B cell (primary cell): ENCODE measurements at places on chromosomes 2 and 18.
A peak's percentile ranks its signal among the peaks of the same experiment; 100 is the strongest.

DNA sequence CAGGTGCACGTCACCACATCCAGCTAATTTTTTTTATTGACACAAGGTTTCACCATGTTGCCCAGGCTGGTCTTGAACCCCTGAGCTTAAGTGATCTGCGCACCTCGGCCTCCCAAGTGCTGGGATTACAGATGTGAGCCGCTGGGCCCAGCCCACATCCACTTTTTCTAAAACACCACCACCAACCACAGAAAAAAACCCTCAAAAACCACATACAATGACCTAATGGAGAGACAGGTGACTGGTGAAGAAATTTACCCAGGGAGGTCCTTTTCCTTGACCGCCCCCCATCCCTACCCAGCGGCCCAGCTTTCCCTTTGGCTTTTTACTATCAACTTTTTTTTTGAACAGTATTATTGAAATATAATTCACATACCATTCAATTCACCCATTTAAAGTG lies 47.9 kb downstream of the CACNB4 start:
- no peak for DNase-seq

- peak; percentile 72 for DNase-seq
Measured at GRCh38 chr2:196170606-196171247, 651 bp downstream of the STK17B start.

DNA sequence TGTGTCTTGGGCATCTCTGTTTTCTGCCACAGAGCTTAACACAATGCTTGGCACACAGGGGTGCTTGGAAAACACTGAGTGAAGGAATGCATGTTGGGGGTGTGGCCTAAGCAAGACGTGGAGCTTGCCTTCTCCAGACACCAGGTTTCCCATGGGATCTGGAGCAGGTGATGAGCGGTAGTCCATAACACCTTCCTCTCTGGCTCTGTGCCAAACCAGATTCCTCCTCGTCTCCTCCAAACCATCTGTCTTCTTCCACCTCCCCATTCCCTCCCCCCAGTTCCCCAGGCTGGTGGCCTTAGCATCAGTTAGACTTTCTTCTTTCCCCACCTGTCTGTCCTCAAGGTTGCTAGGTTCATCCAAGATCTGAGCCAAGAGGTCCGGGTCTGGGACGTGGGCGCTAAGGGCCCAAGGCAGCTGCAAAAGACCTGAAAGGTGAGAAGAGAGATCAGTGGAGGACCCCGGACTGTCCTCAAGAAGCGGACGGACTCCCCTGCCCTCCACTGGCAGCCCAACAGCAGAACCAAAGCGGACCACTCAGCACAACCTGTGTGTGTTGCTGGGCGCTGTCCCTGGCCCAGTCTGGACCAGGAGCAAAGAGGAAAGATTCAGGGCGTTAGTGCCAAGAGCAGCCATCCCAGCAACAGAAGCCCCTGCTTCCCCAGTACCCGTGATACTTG lies 1.2 kb upstream of the ITM2C start:
- no peak for DNase-seq

DNA sequence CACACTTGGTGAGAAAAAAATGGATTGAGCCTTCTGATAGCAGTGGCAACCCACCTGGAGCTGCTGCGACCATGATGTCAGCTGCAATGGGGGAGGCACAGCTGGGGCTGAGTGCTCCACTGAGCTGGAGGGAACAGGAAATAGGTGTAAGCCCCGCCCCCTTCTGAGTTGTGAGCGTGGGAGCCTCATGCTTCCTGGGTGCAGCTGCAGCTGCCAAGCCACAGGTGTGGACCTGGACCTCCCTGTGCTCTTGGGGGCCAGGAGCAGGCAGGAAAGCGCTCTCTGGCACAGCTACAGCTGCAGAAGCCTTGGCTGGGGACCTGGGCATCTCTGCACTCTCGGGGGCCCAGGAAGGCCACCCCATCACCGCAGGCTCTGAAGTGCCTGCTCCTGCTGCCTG lies 970.6 kb downstream of the DCDC2C start:
- DNase-seq: peak; percentile 13

GRCh38 chr2:216920937-216921456 lies 61.1 kb upstream of the TNP1 start:
- DNase-seq: no peak

DNA sequence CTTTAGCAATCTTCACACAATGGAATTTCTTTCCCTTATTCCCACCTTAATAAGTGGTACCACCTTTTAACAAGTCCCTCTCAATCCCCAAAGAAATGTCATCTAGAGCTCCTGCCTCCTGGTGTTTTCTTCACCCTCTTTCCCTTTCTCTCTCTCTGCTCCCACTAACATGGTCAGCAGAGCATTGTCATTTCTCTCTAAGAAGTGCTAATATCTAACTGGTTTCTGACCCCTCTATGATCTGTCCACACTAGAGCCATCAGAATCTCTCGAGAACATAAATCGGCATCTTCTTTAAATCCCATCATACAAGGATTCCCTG lies 161.2 kb upstream of the DTNA start:
- DNase-seq: no peak

DNA sequence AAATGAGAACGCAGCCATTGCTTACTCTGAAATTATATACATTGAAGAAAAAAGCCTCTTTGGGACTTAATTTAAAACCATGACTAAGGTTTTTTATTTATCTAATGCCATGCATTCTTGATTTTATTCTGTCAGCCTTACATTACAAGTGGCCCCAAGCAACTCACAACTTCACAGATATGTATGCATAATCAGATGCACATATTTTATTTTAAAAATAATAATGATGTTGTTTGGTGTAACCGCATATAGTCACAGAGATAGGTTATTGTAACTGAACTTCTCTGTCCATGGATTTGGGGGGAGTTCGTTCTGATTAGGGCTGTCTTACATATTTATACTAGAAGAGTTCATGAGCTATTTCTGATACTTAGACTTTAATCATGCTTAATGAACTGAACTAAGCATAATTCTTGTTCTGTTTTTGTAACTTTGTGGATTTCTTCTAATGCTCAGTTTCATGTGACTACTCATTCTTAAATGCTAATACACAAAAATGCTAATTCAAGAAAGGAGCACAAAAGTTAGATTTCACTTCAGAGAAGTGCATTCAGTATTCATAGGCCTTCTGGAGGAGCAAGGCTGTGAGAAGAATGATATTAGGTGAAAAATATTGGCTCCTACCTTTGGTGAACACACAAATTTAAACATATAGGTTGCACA lies 26.2 kb downstream of the MEIS1 start:
- DNase-seq: no peak

DNA sequence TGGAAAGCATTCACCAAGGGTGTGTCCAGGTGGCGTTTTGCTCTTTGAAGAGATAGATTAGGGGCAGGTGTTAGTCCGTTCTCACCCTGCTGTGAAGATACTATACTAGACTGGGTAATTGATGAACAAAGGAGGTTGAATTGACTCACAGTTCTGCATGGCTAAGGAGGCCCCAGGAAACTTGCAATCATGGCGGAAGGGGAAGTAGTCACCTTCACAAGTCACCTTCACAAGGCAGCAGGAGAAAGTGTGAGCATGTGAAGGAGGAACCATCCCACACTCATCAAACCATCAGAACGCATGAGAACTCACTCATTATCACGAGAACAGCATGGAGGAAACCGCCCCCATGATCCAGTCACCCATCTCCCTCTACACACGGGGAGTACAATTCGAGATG lies 135.7 kb upstream of the NFATC1 start:
- DNase-seq: no peak

DNA sequence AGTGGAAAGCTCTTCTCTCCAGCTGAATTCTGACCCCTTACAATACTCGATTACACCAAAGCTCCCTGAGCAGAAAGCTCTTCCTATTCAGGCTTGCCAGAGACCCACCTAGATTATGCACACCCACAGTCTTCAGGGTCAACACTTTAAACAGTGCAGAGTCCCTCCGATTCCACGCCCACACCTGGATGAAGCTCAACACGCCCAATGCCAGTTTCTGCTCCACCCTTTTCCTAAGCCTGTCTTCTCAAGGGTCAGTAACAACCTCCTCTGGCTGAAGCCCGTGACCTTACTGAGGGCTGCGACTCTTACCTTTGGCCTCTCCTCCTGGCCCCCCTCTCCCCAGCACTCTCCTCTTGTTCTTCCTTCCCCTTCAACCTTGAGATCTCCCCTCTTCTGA lies 492.0 kb upstream of the SALL3 start:
- no peak for DNase-seq

DNA sequence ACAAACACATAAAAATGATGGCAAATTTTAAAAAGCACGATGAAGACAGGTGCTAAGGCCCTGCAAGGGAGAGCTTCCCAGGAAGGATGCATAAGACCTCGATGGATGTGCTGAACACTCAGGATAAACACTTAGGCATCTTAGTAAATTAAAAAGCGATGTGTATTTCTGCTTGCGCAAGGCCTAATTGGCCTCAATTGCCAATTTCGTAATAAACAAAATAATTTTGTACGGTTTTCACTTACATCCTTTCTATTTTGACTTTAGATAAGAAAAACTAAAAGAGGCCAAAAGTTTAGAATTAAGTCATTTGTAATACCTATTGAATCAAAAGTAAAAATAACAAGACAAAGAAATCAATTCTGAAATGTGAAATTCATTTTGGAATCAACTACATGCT lies 189.1 kb downstream of the TCF4 start:
- DNase-seq: no peak

GRCh38 chr2:126878601-126879000 lies 20.1 kb upstream of the TEX51 start:
- no peak for DNase-seq

- DNase-seq: no peak
Measured at GRCh38 chr2:26018184-26019055, 15.5 kb upstream of the RAB10 start.

DNA sequence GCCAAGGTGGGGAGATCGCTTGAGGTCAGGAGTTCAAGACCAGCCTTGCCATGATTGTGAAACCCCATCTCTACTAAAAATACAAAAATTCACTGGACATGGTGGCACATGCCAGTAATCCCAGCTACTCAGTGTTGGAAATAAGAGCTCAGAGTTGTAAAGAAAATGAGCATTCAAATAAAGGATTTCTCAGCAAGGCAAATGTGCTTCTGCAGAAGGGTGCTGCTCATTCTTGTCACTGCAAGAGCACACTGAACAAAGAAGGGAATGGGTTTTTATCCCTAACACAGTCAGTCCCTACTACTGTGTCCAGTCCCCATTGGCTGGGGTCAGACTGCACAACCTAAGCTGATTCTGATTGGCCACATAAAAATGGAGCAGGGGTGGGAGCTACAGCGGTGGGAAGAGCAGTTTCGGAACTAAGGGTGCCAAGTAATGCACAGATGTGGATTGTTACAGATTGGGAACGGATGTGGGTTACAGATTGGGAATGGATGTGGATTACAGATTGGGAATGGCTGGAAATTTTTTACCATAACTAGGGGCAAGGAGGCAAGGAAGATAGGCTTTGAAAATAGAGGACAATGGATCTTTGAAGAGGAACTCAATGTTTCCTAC lies 31.1 kb upstream of the TRAPPC8 start:
- no peak for DNase-seq

DNA sequence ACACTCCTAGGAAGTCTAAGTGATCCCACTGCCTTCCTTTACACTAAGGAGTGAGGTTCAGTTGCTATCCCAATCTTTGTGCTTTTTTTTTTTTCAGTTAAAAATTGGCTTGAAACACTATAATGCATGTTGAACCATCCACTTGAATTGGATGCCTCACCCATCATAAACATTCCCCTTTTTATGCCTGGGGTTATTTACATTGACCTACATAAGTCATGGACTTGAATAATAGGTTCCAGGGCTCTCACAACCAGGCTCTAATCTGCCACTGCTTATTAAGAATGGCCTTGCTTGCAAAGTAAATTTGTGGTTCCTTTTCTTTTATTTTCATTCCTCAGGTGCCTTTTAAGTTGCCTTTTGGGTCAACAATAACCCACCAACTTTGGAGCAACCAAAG lies 236.1 kb upstream of the MEIS1 start:
- DNase-seq: no peak

- DNase-seq: no peak
Measured at GRCh38 chr18:9237981-9238380, 96.6 kb upstream of the TWSG1 start.

GRCh38 chr2:98506881-98507280 lies 62.2 kb downstream of the INPP4A start:
- DNase-seq: no peak

DNA sequence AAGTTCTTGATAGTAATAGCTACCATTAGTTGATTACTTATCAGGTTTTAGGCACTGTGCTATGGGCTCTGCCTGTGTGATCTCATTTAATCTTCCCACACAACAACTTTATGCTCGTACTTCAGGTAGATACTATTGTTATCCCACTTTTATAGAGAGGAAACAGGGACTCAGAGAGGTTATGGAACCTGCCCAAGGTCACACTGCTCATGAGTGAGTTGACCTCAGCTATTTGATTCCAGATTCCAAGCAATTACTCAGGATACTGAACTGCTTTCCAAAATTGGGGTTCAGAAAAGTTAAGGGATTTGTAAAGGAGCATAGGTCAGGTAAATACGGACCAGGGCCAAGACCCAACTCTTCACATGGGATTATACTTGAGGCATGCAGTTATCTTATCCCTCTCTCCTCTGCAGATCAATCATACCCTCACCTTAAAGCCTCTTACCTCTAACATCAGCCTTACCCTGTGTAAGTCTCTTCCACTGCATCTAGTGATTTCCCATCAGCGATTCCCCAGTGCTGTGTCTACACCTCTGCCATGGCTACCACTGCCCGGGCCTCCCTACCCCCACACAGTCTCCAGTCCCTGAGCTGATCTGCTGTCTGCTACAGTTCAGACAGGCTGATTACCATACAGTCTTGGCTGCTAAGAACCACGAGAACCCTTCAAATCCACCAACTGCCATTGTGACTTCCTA lies 74.4 kb downstream of the ANTXR1 start:
- DNase-seq: no peak

GRCh38 chr2:178632729-178633128 lies 152.5 kb downstream of the PLEKHA3 start:
- DNase-seq: no peak

DNA sequence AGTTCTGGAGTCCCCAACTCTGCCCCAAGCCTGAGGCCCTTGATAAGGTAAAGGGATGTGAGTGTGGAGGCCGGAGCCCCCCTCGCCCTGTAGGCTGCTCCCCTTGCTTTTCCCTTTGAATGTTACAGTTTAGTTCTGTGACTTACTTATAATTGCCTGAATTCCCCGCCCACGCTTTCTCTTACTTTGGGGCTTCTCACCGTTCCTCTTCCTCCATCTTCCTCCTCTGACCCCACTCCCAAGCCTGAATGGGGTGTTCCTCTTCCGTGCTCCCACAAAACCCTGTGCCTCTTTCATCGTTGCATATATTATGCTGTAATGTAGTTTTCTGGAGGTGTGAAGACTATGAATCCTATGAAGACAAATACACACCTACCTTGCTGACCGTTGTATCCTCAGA lies 15.0 kb upstream of the IL1RN start:
- no peak for DNase-seq

- DNase-seq: no peak
Measured at GRCh38 chr2:193446967-193447366, 1252.2 kb upstream of the TMEFF2 start.

DNA sequence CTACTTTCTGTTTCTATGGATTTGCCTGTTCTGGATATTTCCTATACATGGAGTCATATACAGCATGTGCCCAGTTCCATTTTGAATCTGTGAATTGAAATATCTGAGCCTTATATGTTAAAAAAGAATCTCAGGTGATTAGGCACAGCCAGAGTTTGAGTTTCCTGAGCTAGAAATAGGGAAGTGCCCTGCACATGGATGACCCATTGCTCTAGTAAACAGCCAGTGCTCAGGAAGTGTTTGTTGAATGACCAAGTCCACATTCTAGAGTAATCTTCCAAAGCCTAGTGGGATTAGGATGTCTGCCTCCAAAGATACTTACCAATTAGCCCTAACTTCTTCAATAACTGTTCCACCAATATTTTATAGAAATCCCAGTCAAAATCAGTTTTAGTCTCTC lies 165.8 kb downstream of the SETBP1 start:
- no peak for DNase-seq
